ENCODE measurements at places on chromosomes 13 and 19. TPM values are rescaled to one million over a fixed set of nuclear protein-coding genes. Genes with fewer than 3 reads are reported as not detected.

GRCh38 chr19:492091-492531, 4.2 kb upstream of the MADCAM1 start:
- DNase-seq = no peak

DNA sequence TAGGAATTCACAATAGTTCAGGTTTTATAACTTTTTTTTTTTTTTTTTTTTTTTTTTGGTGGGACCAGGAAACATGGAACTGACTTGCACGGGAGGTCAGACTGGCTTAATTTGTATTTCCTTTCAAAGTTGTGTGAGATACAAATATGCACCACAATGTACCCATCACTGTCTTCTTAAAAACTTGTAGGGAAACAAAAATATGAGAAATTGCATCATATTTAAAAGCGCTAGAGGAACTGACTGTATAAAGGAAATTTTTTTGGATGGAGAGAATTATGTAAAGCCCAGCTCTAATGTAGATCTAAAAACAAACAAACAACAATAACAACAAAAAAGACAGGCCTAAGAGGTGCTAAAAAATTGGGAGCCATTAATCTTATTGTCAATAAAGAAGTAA, 246.5 kb downstream of the DCT start:
- DNase-seq = no peak

GRCh38 chr19:13164343-13165161, 14.3 kb downstream of the IER2 start:
- no peak for DNase-seq

- no peak for DNase-seq
Measured at GRCh38 chr13:66076417-66076816, 1153.7 kb downstream of the PCDH9 start.

GRCh38 chr19:36488846-36489117, 579 bp downstream of the ZNF566 start:
- no peak for DNase-seq

DNA sequence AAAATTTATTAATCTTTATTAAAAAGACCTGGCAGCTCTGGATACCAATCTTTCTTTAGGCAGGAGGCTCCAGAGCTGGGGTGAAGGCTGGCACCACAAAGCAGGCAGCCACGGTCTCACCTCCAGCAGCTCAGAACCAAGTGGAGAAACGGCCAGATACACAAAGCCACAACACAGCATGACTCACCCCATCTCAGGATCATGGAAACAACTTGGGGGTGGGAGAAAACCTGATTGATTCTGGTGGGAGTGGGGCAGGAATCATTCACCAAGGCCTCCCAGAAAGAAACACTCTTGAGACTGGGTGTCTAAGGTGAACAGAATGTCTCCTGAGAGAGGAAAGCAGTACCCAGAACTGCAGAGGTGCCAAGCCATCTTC, 64.2 kb downstream of the CRYL1 start:
- peak; percentile 80 for DNase-seq

GRCh38 chr19:46691104-46691503, 25.8 kb downstream of the PRKD2 start:
- DNase-seq = no peak

DNA sequence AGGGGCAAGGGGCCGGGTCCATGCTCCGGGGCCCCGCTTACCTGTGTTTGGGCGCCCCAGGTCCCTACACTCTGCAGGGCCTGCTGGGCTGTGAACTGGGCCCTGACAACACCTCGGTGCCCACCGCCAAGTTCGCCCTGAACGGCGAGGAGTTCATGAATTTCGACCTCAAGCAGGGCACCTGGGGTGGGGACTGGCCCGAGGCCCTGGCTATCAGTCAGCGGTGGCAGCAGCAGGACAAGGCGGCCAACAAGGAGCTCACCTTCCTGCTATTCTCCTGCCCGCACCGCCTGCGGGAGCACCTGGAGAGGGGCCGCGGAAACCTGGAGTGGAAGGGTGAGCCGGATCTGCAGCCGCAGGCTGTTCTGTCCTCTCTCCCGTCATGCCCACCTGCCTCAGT, 1.7 kb downstream of the FCGRT start:
- no peak for DNase-seq

DNA sequence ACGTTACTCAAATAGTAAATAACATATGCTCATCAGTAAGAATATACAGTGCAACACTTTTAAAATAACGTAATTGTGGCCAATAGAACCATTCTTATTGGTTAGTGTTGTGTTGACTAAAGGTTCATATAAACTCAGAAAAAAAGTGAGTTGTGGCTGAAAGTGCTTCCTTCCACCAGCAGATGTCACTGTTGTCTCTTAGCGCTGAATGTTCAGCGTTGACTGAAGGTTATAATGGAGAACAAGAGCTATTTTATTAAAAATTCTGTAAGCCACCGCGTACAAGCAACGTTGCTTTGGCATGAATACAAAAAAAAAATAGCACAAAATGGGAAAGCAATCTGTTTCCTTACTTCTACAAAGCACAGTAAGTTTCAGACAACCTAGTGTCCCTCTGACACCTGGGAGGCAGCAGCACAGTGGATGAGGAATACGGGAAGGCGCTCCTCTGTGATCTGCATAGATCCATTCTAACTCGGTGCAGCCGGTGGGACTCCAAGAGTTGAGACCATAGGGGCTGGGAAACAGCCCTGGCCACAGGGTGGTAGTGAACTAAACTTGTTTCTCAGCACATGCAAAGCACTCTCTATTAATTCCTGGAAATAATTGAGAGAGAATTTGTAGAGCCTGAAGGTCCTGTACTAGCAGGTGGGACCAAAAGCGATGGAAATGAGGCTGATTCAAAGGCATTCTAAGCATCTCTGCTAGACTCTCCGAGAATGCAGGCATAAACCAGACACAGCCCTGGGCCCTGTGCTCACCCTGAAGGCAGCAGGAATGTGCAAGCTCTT, 23.9 kb upstream of the OXGR1 start:
- DNase-seq = no peak

DNA sequence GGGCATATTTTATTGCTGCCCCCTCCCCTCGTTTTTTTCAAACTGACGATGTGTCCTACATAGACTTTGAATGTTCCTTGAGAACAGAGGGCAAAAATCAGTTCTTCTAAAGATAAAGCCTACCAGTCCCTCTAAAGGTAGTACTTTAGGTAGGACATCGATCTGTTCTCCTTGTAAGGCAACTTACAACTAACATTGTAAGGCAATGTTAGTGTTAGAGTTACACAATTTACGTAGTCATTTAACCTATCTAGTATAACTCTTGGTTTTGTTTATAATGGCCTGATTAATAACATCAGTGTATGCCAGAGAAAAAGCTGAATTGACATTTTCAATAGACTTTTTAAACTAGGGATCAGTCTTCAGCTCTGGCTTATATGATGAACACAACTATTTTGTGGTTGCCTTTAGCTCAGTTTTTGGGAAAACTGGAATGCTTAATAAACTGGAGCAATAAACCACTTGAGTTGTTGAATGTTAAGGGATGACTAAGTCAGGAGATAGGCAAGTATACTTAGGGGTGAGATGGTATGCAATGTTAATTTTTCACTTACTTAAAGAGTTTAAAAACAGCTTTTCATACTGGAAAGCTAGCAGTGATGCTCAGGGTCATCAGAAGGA, 2.2 kb downstream of the NDFIP2 start:
- no peak for DNase-seq

DNA sequence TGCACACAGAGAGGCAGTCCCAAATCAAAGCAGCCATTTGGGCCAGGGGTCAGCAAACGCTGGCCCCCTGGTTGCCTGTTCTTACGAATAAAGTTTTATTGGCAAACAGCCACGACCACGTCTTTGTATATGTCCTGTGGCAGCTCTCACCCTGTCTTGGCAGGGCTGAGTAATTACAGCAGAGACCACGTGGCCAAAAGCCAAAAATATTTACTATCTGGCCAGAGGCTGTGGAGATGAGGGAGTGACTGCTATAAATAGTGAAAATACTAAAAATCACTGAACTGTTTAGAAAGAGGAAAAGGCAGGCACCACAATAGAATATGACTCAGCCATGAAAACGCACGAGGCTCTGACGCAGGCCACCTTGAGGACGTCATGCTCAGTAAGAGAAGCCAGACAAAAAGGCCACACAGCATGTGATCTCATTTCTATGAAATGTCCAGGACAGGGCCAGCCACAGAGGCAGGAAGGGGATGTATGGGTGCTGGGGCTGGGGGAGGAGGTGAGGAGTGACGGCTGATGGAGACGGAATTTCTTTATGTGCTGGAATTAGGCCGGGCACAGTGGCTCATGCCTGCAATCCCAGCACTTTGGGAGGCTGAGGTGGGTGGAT, 29.4 kb downstream of the SMIM24 start:
- peak; percentile 96 for DNase-seq

GRCh38 chr13:110706570-110707372, 855 bp upstream of the CARS2 start:
- no peak for DNase-seq

DNA sequence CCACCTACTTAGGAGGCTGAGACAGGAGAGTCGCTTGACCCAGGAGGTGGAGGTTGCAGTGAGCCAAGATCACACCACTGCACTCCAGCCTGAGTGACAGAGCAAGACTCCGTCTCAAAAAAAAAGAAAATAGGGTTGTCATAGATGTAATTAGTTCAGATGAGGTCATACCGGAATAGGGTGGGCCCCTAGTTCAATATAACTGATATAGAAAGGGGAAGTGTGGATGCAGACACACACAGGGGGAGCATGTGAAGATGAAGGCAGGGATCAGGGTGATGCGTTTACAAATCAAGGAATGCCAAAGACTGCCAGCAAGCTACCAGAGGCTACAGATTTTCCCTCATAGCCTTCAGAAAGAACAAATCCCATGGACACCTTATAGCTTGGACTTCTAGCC, 24.3 kb upstream of the EEF1AKMT1 start:
- no peak for DNase-seq

GRCh38 chr13:110463156-110463555, 98.4 kb downstream of the RAB20 start:
- DNase-seq = no peak

DNA sequence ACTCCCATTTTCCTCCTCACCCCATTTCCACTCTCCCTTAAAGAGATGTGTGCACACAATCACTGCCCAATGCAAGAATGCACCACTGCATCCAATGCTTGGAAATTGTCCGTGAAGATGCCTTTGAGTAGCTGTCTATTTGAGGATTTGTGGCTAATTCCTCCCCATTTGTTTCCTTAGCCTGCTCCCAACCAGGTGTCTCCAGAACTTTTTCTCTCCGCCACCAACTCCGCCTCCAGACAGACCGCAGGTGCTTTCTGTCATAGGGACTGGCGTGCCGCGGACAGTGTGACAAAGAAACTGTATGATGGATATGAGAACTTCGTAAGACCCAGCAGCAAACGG, 461 bp upstream of the TM9SF2 start:
- no peak for DNase-seq

DNA sequence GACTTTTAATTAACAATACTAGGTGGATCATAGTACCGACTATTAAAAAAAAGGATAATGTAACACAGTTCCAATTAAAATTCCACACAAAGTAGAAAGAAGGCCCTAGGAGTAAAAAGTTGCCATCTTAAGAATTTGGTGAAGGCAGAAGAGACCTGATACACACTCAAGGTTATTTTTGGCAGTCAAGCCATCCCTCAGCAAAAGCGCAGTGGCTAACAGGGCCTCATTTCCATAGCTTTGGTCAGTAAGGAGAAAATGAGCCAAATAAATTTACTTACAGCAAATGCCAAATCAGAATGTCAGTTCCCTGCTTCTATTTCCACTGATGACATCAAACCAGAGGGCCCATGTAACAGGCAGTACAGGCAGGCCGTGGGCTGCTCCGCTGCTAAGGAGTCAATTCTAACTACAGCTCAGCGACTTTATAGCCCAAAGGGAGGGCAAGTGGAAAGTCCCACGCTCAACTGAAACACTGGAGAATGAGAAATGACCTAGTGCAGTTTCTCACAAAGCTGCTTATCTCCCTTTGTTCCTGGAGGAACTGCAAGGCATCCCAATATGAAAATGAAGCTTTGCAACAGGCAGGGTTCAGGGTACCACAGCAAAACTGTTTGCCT, 6.3 kb downstream of the ARGLU1 start:
- no peak for DNase-seq

DNA sequence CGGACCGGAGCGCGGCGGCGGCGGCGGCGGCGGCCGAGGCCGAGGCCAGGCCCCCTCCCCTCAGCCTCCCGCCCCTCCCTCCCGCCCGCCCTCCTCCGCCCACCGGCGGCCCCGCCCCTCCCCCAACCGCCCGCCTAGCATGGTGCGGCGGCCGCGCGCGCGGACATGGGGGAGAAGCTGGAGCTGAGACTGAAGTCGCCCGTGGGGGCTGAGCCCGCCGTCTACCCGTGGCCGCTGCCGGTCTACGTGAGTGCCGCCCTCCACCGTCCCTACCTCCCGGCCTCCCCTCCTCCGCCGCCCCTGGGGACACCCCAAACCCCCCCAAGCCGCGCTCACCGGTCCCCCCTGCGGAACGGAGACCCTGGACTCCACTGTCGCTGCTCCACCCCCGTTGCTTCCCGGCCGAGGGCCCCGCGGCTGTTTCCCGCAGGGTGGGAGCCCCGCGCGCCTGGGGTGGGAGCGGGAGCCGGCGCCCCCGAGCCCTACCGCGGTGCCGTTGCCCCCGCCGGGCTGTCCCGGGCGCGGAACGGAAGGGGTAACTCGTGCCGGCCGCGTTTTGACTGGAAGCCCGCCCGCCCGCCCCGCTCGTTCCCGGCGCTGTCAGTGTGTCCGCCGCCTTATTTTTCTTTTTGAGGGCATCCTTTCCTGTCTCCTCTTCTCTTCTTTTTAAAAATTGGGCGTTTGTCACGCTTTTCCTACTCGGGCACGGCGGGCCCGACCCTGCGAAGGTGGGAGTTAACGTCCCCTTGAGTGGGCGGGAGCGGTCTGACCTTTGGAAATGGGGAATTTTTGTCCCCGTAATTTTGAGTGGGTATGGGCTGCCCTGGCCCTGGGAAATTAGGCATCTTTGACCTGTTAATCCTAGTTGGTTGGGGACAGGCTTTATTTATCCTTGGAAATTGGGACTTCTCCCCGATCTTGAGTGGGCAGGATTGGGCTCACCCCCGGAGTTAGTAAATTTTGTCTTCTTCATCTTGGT, 576 bp downstream of the DOT1L start:
- DNase-seq = no peak

DNA sequence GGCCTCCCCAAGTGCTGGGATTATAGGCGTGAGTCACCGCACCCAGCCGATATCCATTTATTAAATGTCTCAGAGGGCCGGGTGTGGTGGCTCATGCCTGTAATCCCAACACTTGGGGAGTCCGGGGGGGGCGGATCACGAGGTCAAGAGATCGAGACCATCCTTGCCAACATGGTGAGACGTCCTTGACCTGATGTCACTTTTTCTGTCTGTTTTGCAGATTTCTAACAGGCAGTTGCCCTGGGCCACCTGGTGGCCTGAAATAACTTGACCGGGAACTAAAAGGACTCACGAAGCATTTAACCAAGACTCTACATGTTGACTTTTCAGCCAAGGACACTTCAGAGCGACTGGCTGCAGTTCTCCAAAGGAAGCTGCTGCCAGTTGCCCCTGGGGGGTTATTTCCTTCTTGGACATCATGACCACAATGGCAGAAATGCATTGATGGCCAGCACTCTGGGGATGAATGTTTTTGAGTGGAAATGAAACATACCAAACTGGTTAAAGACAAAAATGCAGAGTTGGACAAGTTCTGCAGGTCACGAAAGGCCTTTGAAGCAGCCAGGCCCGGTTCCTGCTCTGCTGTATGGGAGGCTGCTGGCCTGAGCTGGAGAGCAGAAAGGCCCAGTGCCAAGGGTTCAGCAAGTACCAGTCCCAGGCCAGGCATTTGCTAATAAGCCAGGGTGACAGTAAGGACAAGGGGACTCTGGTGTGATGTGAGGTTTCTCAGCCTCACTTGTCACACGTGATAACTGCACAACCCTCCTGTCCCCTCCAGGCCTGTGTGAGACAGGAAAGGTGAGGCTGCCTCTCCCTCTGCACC, 8.3 kb downstream of the ZNF837 start:
- no peak for DNase-seq

The HAUS8 gene
- total RNA-seq = 3.3 TPM

The FCGBP gene
- total RNA-seq = 5.1 TPM

The C5AR1 gene
- total RNA-seq = 32.6 TPM

The NLRP5 gene
- not detected for total RNA-seq
